Brain pericyte (primary cell): ENCODE measurements at places on chromosomes 16 and 17.

DNA sequence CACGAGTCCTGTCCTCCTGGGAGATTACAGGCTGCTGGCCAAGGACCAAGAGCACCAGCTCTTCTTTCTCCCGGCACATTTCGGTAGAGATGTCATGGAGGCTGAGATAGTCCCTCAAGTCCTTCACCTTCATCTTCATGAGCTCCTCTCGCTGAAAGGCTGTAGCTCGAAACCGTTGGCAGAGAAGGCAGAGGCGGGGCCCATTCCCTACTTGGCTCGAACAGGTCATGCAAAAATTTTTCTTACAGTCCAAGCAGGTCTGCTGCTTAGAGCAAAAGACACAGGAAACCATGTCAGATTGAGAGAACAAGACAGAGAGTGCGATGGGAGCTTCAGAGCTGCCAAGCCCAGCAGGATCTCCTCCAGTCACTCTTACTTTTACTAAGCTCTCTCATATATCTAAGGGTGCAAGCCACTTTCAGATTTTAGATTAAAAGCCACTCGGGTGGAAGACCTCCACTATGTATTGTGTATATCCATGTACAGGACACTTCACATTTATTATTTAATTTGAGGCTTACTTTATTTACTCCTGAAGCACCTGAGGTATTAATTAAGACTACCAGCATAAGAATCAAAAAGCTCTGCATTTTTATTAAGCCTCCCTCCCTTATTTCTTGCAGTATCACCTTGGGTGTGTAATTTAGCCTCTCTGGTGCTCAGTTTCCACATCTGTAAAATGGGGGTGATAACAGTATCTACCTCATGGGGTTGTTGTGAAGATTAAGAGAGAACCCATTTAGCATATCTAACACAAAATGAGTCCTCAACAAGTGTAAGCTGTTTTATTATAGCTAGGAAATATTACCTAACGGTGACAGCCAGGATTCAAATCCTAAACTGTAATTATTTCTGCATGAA, 41.4 kb downstream of the LIG3 start:
- no peak for DNase-seq

DNA sequence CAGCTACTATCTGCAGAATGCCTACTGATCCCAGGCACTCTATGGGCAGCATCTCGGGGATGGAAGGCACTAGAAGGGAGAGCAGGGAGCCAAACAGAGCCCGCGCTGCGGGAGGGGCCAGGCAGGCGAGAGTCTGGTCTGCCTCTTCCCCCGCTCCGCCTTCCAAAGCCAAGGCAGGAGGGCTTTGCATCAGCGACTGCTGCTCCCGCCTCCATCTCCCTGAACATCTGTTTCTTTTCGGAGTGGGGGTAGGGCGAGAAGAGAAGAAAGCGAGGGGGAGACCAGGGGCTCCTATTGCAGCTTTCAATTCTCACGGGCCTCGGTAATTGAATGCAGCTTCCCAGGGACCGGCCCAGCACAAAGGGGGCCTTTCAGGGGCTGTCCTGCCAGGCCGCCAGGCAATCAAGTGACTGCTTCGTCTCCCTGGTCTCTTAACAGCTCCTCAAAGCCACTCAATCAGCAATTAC, 31.4 kb upstream of the CDC42EP4 start:
- DNase-seq: peak; percentile 79

DNA sequence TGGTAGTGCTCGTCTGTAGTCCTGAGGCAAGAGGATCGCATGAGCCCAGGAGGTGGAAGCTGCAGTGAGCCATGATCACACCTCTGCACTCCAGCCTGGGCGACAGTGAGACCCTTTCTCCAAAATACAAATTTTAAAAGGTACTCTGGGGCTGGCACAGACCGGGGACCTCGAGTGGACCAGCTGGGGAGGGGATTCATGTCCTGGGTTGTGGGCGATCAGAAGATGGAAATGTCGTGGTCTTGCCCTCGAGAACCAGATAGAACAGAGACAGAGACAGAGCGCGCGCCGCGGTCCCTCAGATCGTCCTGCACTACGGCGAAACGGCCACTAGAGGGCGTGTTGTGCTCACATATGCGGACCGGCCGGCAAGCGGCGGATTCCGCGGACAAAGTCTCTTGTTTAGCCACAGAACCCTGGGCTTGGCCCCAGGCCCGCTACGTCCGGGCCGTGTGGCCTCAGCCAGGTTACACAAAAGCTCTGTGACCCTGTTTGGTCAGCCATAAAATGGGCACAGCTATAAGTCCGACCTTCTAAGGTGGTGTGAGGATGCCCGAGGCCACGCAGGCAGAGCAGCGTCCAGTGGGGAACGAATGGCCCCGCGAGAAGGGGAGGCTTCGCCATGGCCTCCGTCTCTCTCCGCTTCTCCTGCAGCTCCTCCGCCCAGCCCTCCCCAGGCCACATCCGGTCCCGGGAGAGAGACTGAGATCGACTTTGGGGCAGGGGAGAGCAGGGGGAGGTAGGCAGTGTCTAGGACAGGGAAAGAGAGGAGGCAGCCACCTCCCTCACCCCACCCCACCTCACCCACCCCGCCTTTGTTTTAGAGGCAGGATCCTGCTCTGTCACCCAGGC, 14.6 kb upstream of the SBK1 start:
- peak; percentile 40 for DNase-seq

GRCh38 chr17:73667181-73667959, 23.1 kb upstream of the SDK2 start:
- no peak for DNase-seq

DNA sequence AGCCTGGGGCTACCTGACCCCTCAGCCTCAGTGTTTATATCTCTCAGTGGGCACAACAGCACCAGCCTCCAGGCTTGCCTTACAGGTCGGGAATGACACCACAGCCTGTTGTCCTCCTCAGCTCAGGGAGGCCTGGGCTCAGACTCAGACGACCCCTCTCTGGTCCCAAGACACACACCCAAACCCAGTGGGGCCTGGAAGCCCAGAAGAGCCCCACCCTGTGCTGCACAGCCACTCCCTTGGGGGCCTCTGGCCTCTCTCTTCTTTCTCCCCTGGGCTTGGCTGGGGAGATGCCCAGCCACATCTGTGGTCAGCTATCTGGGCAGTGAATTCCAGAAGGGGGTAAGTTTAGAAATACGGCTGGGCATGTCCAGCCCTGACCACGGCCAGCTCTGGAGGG, 2.4 kb downstream of the NATD1 start:
- no peak for DNase-seq

GRCh38 chr17:17897442-17897841, 60.7 kb upstream of the SREBF1 start:
- no peak for DNase-seq

DNA sequence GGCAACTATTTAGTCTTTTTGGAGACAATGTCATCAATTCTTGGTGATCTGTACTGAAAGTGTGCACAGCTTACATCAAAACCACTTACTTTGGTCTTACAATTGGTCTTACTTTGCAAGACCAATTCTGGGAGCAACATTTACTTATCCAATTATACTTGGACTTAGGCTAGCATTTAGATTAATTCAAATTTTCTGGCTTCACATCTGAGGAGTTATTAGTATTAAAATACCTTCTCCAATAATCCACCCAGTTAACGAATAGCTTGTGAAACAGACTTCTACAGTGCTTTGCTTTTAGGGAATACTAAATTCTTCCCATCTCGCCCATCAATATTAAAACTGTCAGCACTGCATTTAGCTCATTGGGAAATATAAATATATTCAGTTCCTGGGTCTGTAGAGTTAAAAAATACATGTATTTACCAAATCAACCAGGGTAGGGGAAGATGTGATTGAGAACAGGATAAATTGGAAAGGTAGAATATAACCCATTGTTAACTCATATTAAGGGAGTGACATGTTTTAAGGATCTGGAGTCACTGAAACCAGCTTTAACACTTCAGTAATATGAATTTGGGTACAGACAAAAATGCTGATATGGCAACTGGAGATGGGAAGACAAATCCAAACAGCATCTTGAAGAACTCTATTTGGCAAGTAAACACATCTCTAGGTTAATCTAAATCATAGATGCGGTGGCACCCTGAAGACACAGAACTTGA, 9.2 kb upstream of the VEZF1 start:
- DNase-seq: no peak

- DNase-seq: no peak
Measured at GRCh38 chr17:4542003-4542725, 13.0 kb downstream of the MYBBP1A start.

DNA sequence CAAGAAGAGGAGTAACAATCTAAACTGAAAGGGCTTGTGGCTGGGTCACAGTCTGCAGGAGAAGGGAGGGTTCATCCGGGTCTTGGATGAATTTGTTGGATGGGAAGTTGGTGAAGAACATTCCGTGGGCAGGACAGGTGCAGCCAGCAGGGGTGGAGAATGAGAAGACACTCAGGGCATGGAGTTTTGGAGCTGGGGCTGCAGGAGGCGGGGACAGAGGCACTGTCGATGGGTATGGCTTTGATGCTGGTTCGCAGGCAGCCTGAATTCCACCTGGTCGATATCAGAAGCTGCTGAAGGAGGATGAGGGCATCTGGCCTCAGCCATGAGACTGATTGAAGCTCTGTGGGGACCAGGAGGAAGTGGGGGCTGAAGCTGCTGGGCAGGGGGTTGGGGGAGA, 36.1 kb upstream of the CBFA2T3 start:
- no peak for DNase-seq

GRCh38 chr16:11750056-11750455, 7.4 kb upstream of the TXNDC11 start:
- no peak for DNase-seq

DNA sequence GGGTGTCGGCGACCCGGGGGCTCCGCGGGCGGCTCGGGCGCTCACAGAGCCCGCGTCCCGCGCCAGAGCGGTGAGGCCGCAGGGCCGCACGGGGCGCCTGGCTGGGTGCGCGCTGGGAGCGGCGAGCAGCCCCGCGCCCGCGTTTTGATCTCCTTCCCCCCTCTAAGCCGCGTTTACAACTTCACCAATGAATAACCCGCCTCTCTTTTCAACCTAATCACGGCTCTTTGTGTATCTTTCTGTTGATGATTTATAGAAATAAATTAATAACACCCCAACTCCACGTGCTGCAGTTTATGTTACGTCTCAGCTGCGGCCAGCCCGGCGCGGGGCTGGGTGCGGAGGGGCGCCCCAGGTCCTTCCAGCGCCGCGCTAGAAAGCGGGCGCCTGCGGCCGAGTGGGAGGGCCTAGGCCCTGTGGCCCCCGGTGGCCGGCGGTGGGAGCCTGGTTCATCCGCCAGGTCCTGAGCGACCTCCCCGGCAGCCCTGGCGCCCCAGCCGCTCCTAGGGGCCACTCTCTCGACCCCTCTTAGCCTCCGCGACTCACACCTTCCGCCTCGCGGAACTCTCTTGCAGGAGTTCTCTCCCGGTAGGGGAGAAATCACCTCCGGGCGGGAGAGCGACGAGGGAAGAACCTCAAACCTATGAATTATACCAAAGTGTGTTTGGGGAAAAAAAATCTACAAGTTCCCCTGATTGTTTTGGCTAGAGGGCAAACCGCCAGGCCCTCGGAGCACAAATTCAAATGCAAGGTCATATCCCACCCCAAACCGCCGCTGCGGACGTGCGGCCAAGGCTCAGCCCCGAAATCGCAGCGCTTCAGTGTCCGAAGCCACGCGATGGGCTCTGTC, 1.9 kb downstream of the HNF1B start:
- DNase-seq: no peak

- DNase-seq: no peak
Measured at GRCh38 chr16:1543085-1543896, 9.8 kb downstream of the TMEM204 start.

- no peak for DNase-seq
Measured at GRCh38 chr17:15009087-15009486, 256.0 kb downstream of the PMP22 start.

- DNase-seq: no peak
Measured at GRCh38 chr17:54530398-54530797, 370.3 kb upstream of the TOM1L1 start.

- no peak for DNase-seq
Measured at GRCh38 chr17:11023639-11024479, 186.0 kb upstream of the PIRT start.

GRCh38 chr16:10027553-10027952, 154.7 kb downstream of the GRIN2A start:
- no peak for DNase-seq

DNA sequence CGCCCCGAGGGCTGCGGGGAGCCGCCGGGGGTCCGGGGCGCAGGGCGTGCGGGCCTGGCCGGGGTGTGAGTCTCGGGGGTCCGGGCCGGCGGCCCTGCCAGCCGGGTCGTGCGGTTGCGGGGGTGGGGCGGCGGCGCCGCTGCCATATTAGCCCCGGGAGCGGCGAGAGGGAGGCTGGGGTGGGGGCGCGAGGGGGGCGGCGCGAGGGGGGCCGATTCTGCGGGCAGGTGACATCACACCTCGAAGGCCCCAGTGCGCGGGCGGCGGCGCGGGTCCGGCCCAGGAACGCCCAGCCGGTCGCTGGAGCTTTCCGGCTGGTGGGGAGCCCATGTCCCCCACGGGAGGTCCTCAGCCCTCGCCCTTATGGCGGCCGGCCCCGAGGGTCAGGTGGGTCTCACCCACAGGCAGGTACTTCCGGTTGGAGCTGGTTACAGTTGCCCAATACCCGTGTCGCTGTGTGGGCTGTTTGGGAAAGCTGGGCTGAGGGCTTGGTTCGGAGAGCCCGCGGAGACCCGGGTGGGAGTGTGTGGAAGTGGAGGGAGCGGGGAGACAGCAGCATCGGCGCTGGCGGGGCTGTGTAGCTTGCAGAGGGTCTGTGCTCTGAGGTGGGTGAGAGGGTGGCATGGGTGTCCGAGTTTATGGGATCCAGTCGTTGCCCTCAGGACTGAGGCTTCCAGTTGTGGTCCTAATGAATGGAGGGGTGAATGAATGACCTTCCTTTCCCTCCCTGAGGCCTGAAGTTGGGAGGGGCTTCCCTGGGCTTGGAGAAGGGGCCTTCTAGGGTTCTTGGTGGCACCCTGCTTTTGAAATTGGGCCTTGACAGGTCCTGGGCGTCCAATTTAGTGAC, 804 bp downstream of the ATP6V0C start:
- no peak for DNase-seq

- DNase-seq: no peak
Measured at GRCh38 chr17:42276359-42276608, at the start of gene STAT5B. TSS of gene STAT5B (minus strand) at chr17:42276391. CDS start at chr17:42232127, 44,264 bp downstream.

- DNase-seq: no peak
Measured at GRCh38 chr16:85897382-85897781, 1.6 kb upstream of the IRF8 start.

GRCh38 chr16:68972720-68973119, 129.4 kb downstream of the TANGO6 start:
- no peak for DNase-seq

GRCh38 chr17:77468897-77469296, 328.1 kb downstream of the SEC14L1 start:
- DNase-seq: no peak

DNA sequence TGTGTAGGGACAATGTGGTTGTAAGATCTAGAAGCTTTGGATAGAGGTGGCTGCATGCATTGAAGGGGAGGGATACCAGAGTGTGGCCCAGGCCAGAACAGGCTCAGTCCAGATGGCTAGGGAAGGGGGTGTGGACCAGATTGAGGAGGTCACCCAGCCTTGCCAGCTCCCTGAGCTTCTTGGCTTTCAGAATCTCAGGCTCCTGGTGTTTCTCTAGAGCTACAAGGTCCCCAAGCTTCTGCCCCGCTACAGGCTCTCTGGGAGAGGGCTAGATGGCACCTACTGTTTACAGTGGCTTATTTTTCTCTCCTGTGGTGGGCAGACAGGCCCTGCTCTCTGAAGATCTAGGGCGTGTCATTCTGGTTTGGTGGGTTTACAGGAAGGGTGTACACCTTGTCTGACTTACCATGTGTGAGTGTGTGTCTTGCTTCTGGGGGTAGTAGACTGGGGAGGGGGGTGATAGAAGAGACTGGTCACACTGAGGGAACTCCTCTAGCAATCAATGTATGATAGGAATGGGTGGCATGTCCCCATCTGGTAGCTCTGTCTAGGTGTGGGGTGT, 1.1 kb downstream of the RARA start:
- DNase-seq: no peak
